Iris pigment epithelial cell (primary cell): ENCODE measurements at places on chromosomes 3 and 15.

GRCh38 chr15:28078191-28078719 lies 20.9 kb downstream of the OCA2 start:
- DNase-seq: no peak

GRCh38 chr3:68941055-68941454 lies 8.7 kb upstream of the TAFA4 start:
- DNase-seq: no peak

- DNase-seq: peak; percentile 10
Observed at GRCh38 chr15:61479613-61480012, 250.5 kb upstream of the RORA start.

- DNase-seq: no peak
Observed at GRCh38 chr15:51155891-51156290, 61.2 kb upstream of the TNFAIP8L3 start.

GRCh38 chr3:65953301-65953812 lies 85.4 kb downstream of the MAGI1 start:
- peak; percentile 42 for DNase-seq

- DNase-seq: no peak
Observed at GRCh38 chr3:73622091-73622805, 2.5 kb downstream of the PDZRN3 start.

DNA sequence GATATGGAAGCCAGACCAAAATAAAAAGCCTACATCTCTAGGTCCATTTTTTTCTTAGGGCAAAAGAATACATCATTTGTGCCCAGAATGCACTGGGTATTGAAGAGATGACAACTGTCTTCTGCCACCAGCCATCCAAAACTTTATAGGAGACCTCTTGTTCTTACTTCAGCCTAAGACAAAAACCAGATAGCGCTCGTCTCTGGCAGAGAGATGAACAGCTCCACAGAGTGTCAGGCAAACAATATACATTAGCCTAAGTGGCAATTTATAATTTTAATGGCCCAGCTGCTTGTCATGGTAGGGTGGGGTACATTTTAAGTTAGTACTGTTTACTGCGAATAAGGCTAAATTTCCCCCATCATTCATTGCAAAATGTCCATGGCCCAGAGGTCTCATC lies 38.9 kb upstream of the PIAS1 start:
- no peak for DNase-seq

GRCh38 chr3:67278015-67278618 lies 280.0 kb downstream of the KBTBD8 start:
- no peak for DNase-seq

DNA sequence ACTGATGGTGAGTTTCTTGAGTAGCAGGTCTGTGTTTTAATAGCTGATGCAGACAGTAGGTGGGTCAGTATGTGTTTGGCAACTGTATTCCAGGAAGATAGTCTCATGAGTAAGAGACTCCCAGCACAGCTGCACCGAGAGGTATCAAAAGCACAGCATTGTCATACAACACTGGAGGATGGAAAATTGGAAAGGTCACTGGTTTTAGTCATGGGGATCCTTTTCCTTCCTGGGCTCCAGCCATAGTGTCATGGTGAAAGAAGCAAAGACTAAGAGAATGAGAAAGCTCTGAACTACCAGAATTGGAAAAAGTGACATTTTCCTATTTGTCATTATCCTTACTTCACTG lies 61.5 kb downstream of the P3H2 start:
- peak; percentile 78 for DNase-seq

- no peak for DNase-seq
Observed at GRCh38 chr15:87416591-87417257, 839.8 kb downstream of the NTRK3 start.

DNA sequence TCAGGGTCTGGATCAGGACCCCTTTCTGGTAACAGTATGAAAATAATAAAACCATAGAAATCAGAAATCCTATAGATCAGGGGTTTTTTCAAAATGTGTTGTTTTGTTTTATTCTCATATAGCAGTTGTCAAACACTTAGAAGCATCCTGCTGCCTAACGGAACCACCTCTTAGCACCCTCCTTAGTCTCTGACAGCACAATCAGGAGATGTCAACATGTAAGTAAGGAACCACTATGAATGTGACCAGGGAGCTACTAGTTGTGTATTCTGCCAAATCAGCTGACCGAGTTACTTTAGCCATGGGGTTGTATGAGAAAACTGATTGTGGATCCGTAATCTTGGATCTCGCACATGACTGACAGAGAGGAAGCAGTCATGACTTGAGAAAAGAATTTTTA lies 22.2 kb downstream of the CCDC39 start:
- DNase-seq: no peak

DNA sequence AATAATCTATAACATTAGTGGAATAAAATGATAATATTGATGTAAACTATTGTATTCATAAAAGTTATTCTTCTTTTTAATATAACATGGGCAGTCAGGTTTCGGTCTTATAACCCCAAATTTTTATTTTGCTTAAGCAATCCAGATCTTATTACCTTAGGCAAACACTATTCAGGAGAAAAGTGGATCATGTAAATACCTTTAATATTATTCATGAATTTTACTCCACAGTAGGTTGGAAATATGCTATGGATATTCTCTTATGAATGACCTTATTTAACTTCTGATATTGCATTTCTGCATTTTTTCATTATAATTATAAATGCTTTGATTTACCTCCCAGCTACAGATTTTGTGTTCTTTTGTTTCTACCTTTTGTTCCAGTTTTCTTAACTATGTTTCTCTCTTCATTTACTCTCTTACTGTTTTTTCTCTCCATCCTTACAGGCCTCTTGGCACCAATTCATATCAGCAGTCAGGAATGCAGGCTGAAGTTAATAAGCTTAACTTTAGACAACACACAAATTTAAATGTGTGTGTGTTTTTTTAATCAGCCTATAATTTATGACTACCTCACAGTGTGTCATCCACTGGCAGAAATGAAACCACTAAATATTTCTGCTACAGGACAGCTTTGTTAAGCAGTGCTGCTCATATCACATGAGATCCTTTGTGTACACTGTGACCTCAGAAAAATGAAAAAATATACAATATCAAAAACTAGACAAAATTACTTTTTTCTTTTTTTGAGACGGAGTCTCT lies 111.0 kb downstream of the NSUN3 start:
- peak; percentile 11 for DNase-seq

GRCh38 chr3:102176333-102177050 lies 258.3 kb upstream of the ZPLD1 start:
- DNase-seq: no peak

- no peak for DNase-seq
Observed at GRCh38 chr3:4036046-4036445, 236.8 kb downstream of the LRRN1 start.

DNA sequence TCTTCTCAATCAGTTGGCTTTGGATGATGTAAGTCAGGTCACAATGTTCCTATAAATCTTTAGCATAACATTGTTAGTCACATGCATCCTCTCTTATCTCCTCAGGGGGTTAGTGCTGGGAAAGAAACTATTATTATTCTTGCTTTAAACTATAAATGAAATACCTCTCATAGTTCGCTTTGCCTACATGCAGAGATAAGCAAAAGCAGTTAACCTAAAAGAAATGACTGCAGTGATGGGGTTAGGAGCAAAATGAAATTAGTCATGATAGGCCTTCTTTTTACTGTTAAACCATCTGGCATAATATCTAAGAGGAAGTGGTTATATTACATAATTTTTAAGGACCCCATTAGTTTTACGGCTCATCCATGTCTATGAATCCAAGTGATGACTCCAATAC lies 91.7 kb upstream of the IGSF10 start:
- peak; percentile 72 for DNase-seq

GRCh38 chr15:53226559-53226958 lies 436.4 kb upstream of the ONECUT1 start:
- no peak for DNase-seq

- peak; percentile 61 for DNase-seq
Observed at GRCh38 chr3:105996781-105997180, 128.0 kb upstream of the CBLB start.

DNA sequence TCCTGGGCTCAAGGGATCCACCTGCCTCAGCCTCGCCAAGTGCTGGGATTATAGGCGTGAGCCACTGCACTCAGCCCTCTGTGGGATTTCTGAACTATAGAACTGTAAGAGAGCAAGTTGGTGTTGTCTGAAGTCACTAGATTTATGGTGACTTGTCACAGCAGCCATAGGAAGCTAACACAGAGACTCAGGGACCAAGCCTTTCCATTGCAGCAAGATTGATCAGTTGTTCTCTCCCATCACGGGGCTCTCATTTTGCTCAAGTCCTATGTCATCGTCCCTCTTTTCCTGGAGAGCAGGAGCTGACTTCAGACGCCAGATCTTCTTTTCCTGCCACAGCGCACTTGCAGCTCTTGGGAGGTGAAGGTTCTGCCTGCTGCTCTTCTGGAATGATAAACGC lies 61.0 kb downstream of the APBA2 start:
- no peak for DNase-seq

DNA sequence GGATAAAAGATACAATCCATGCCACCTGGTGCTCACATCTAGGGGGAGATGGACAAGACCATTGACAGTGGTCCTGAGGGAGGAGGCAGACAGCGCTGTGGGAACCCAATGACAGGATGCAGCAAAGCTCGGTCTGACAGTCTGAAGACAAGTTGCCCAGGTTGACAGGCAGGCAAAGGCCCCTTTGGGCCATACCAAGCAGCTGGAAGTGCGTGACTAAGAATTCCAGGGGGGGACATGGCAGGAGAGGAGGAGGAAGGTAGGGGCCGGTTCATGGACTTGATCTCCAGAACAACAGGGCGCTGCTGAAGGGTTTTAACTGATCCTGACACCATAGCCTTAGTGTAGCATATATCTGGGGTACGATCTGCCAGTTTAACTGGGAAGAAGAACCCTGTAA lies 83.4 kb downstream of the RPLP1 start:
- no peak for DNase-seq

GRCh38 chr3:171266034-171266739 lies 194.0 kb downstream of the TNIK start:
- peak; percentile 57 for DNase-seq
